CD4-positive, alpha-beta T cell (primary cell): ENCODE measurements at places on chromosomes 7 and 10.

DNA sequence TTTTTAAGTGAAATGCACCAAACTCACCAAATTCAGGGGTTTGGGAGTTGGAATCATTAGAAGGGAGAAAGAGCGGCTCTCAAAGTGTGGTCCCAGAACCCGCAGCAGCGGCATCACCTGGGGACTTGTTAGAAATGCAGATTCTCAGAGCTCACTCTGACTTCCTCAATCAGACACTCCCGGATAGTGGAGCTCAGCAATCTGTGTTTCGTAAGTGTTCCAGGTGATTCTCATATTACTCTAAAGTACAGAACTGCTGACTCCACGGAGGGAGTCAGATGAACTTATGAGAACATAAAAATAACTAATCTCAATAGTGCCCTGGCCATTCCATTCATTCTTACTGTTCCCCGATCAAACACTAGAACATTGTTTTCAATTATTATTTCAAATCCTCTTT is 358.7 kb upstream of the MYO3A start:
- DNase-seq: no peak

GRCh38 chr7:123208793-123209192 is 9.0 kb upstream of the SLC13A1 start:
- DNase-seq: no peak

DNA sequence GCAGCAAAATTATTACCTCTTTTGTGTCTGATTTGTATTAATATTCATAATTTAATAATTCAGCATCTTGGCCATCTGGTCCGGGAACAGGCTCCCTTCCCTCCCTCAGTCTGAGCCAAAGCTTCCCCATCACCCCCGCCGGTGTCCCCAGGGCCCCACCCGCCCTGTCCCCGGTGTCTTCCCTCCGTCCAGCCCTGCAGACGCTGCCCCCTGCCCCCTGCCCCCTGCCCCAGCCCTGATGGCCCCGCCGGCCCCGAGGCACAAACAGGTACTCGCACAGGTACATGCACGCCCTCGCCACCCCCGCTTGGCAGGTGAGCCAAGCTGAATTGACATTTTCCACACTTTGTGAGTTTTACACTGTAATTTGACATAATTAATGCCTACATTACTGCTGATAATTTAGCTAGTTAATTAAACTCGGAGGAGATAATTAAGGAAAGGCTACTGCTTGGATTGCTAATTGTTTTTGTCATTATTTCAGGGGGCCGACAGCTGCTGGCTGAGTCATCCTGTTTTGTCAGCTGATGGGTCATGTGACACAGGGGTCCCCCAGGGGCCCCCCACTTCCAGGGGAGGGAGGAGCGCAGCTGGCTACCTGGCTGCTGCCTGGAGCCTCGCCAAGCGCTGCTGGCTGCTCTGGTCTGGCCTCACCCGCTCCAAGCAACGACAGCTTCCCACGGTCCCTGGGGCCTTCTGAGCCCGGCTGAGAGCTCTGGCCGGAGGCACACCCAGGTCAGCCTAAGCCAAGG is 36.6 kb downstream of the MICALL2 start:
- DNase-seq: no peak

GRCh38 chr7:121398246-121398645 is 2.1 kb upstream of the FAM3C start:
- no peak for DNase-seq

- DNase-seq: no peak
These were observed 1.7 kb downstream of the CYP3A4 start for GRCh38 chr7:99782012-99782953.

GRCh38 chr10:119991066-119991465 is 98.5 kb downstream of the SEC23IP start:
- DNase-seq: no peak

GRCh38 chr10:4353059-4353655 is 472.9 kb upstream of the AKR1E2 start:
- DNase-seq: no peak

- no peak for DNase-seq
These were observed 1151.7 kb upstream of the LRRN3 start for GRCh38 chr7:109939207-109939606.
